ENCODE measurements at places on chromosomes 4 and X.

- no peak for DNase-seq
- H3K27ac ChIP-seq, result no peak overlapping the region
- peaks cover 5% of the 10 kb centered on the region for H3K27me3 ChIP-seq
- peaks cover 8% of the 10 kb centered on the region for H3K4me1 ChIP-seq
- no peaks in the 10 kb centered on the region for H3K36me3 ChIP-seq
Observed at GRCh38 chrX:40878766-40879165, 143.4 kb upstream of the MED14 start.

DNA sequence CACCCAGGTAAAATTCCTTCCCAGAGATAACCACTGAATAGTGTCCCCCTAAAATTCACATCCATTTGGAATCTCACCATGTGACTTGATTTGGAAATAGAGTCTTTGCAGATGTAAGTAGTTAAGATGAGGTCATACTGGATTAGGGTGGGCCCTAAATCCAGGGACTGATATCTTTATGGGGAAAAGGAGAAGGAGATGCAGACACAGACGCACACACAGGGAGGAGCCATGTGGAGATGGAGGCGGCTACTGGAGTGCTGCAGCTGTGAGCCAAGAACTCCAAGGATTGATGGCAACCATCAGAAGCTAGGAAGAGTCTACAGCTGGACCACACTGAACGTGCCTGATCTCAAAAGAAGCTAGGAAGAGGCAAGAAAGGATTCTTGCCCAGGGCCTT lies 96.6 kb upstream of the SRD5A3 start:
- no peaks in the 10 kb centered on the region for H3K27me3 ChIP-seq
- H3K36me3 ChIP-seq, result no peaks in the 10 kb centered on the region
- peak overlapping the region; percentile 92 for H3K27ac ChIP-seq
- no peak overlapping the region for H3K4me3 ChIP-seq
- H3K4me1 ChIP-seq, result peaks cover 36% of the 10 kb centered on the region

- H3K27me3 ChIP-seq, result no peaks in the 10 kb centered on the region
- no peaks in the 10 kb centered on the region for H3K4me1 ChIP-seq
Observed at GRCh38 chrX:98398542-98398941, 1514.8 kb downstream of the RPA4 start.

GRCh38 chr4:163344147-163345125 lies 744 bp downstream of the NPY5R start:
- H3K4me1 ChIP-seq, result no peaks in the 10 kb centered on the region
- H3K4me3 ChIP-seq, result peak overlapping the region; percentile 79
- H3K27ac ChIP-seq, result no peak overlapping the region
- peaks cover 54% of the 10 kb centered on the region for H3K27me3 ChIP-seq
- no peaks in the 10 kb centered on the region for H3K36me3 ChIP-seq

GRCh38 chr4:111849746-111850284 lies 295.4 kb upstream of the FAM241A start:
- no peak overlapping the region for H3K4me3 ChIP-seq
- H3K36me3 ChIP-seq, result peaks cover 5% of the 10 kb centered on the region
- no peaks in the 10 kb centered on the region for H3K27me3 ChIP-seq
- H3K4me1 ChIP-seq, result peaks cover 34% of the 10 kb centered on the region
- no peak for DNase-seq
- peak overlapping the region; percentile 92 for H3K27ac ChIP-seq

- H3K36me3 ChIP-seq, result peaks cover 87% of the 10 kb centered on the region
- no peaks in the 10 kb centered on the region for H3K4me1 ChIP-seq
- H3K4me3 ChIP-seq, result no peak overlapping the region
- no peaks in the 10 kb centered on the region for H3K27me3 ChIP-seq
Observed at GRCh38 chr4:127997534-127998388, 32.6 kb downstream of the ABHD18 start.

GRCh38 chrX:152960115-152960514 lies 33.8 kb downstream of the PNMA5 start:
- peaks cover 7% of the 10 kb centered on the region for H3K27me3 ChIP-seq
- H3K4me3 ChIP-seq, result no peak overlapping the region
- no peak for DNase-seq
- no peak overlapping the region for H3K27ac ChIP-seq
- H3K4me1 ChIP-seq, result peaks cover 5% of the 10 kb centered on the region

DNA sequence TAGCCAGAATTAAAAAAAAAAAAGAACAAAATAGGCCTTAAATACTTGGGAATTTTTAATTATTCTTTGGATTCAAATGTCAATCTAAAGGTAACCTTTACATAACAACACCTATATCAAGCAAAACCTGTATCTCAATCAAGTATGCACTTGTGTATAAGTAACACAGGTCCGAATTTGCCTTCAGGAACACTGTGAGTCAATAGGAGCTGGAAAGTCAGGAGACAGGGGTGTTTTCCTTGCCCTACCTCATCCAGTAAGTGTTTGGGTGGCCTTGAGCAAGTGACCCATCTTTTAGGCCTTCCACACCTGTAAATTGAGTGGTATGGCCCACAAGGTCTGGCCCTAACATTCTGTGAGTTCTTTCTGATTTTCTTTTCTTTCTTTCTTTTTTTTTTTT lies 40.8 kb upstream of the VEGFD start:
- peaks cover 26% of the 10 kb centered on the region for H3K36me3 ChIP-seq
- no peak for DNase-seq
- H3K4me3 ChIP-seq, result no peak overlapping the region

- H3K36me3 ChIP-seq, result peaks cover 60% of the 10 kb centered on the region
- DNase-seq, result no peak
- H3K27ac ChIP-seq, result no peak overlapping the region
- H3K27me3 ChIP-seq, result peaks cover 6% of the 10 kb centered on the region
Observed at GRCh38 chr4:168835880-168836454, 174.1 kb downstream of the CBR4 start.

GRCh38 chrX:120315776-120316175 lies 4.5 kb upstream of the TMEM255A start:
- no peaks in the 10 kb centered on the region for H3K36me3 ChIP-seq
- no peak overlapping the region for H3K27ac ChIP-seq
- peaks cover 73% of the 10 kb centered on the region for H3K27me3 ChIP-seq
- no peak for DNase-seq
- no peaks in the 10 kb centered on the region for H3K4me1 ChIP-seq

DNA sequence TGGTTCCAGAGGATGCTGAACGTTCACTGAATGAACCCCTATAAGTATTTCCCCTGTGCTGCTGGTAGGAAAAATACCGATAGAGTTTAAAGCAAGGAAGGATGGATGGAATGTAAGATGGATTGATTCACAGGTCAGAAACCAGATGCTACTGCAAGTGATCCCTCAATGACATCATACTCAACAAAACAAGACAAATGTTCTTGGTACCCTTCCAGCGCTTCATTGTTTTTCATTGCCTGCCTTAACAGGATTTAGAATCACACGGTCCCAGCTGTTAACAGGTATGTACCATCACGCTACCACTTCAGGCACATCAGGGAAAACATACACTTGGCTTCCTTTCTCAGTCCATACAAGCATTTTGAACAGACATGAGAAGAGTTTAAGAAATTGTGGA lies 118.1 kb upstream of the TLR3 start:
- no peak overlapping the region for H3K27ac ChIP-seq
- DNase-seq, result no peak
- H3K36me3 ChIP-seq, result no peaks in the 10 kb centered on the region
- no peak overlapping the region for H3K4me3 ChIP-seq
- peaks cover 11% of the 10 kb centered on the region for H3K4me1 ChIP-seq

- H3K36me3 ChIP-seq, result peaks cover 5% of the 10 kb centered on the region
- H3K4me1 ChIP-seq, result peaks cover 69% of the 10 kb centered on the region
- H3K4me3 ChIP-seq, result no peak overlapping the region
- no peaks in the 10 kb centered on the region for H3K27me3 ChIP-seq
- DNase-seq, result no peak
- H3K27ac ChIP-seq, result no peak overlapping the region
Observed at GRCh38 chr4:55184600-55185523, 59.5 kb upstream of the KDR start.

DNA sequence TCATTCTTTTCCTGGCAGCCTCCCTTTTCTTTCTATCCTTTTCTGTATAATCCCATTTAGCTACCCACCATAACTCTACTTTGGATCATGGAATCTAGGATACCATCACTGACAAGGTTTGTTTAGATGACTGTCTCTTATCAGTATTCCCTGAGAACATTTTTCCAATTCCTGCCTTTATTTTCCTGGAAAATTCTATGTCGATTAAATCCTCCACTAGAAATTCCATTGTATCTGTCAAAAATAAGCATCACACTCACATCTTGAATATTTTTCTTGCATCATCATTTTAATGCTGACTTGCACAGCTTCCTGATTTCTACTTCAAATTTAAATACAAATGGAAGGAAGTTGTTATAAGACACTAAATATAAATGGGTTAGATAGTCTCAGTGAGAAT lies 20.2 kb downstream of the TRIM2 start:
- no peak for DNase-seq
- peak overlapping the region; percentile 93 for H3K27ac ChIP-seq
- peaks cover 81% of the 10 kb centered on the region for H3K4me1 ChIP-seq
- H3K36me3 ChIP-seq, result peaks cover 41% of the 10 kb centered on the region
- peak overlapping the region; percentile 95 for H3K4me3 ChIP-seq
- peaks cover 3% of the 10 kb centered on the region for H3K27me3 ChIP-seq

GRCh38 chr4:77615153-77615552 lies 9.5 kb downstream of the CXCL13 start:
- no peak overlapping the region for H3K27ac ChIP-seq
- H3K36me3 ChIP-seq, result no peaks in the 10 kb centered on the region
- no peaks in the 10 kb centered on the region for H3K27me3 ChIP-seq
- no peak for DNase-seq

DNA sequence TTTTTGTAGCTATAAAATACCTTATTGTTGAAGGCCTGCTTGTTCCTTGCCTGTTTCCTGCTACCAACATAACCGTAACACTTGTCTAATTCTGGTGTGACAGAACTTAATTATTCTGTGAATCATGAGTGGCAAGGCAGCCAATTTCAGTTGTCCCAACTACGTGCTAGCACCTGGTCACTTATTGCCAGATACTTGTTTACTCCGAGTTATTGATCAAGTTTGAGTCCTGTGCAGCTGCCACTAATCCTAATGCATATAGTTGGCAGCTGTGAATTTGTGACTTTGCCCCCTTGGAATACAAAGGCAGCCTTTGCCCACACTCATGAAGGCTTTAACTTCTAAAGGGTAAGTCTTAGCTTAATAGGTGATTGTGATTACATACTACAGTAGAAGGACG lies 7.8 kb upstream of the RNF128 start:
- H3K27me3 ChIP-seq, result peaks cover 9% of the 10 kb centered on the region
- H3K4me3 ChIP-seq, result no peak overlapping the region
- no peak overlapping the region for H3K27ac ChIP-seq
- no peak for DNase-seq
- no peaks in the 10 kb centered on the region for H3K4me1 ChIP-seq

- no peak overlapping the region for H3K4me3 ChIP-seq
- H3K4me1 ChIP-seq, result peaks cover 10% of the 10 kb centered on the region
- DNase-seq, result no peak
- H3K27me3 ChIP-seq, result peaks cover 3% of the 10 kb centered on the region
- no peaks in the 10 kb centered on the region for H3K36me3 ChIP-seq
Observed at GRCh38 chr4:23770011-23770410, 119.8 kb downstream of the PPARGC1A start.

- H3K36me3 ChIP-seq, result no peaks in the 10 kb centered on the region
- no peak for DNase-seq
- H3K4me3 ChIP-seq, result no peak within 1 kb of the TSS
- H3K27me3 ChIP-seq, result peaks cover 4% of the 10 kb centered on the region
Observed at GRCh38 chr4:89894649-89895550, at the start of gene MMRN1. Gene MMRN1, plus strand, starts transcription at chr4:89894854. Its CDS starts 118 bp downstream, at chr4:89894972.

- no peaks in the 10 kb centered on the region for H3K36me3 ChIP-seq
- no peak overlapping the region for H3K4me3 ChIP-seq
- no peak for DNase-seq
Observed at GRCh38 chr4:56863441-56864139, 42.1 kb upstream of the SPINK2 start.

GRCh38 chrX:50035126-50035525 lies 112.7 kb downstream of the CLCN5 start:
- H3K4me1 ChIP-seq, result peaks cover 12% of the 10 kb centered on the region
- DNase-seq, result no peak
- H3K27me3 ChIP-seq, result peaks cover 5% of the 10 kb centered on the region
- no peaks in the 10 kb centered on the region for H3K36me3 ChIP-seq
- H3K4me3 ChIP-seq, result no peak overlapping the region

DNA sequence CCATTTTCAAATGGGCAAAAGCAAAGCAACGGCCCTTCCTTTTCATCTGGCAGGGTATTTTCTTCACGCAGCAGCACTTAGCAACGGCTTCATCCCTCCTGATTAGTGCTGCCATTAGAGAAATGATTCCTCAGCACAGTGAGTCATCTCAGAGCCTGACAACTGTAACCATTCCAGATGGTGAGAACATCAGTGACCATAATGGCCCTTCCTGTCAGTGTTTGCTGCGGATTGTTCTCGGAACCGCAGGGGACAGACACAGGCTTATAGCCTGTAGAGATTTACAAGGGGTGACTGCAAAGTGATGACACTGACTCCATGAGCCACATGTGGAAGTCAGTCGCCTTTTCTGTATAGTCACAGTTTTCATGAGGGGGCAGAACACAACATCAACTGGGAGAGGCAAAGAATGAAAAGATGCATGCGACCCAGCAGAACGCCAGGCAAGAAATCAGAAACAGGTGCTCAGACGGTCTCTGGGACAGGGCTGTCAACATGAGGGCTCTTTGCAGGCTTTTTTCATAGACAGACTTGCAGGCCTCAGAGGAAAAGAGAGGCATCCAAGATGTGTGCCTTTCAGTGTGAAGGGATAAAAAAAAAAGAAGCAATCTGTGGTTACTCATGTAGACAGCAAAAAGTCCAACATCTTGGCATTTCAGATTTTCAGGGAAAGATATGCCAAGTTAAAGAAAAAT lies 69.9 kb upstream of the FBXW7 start:
- no peak overlapping the region for H3K27ac ChIP-seq
- H3K27me3 ChIP-seq, result peaks cover 11% of the 10 kb centered on the region
- H3K4me1 ChIP-seq, result peaks cover 34% of the 10 kb centered on the region
- DNase-seq, result no peak
- H3K4me3 ChIP-seq, result no peak overlapping the region
